ENCODE measurements at places on chromosomes 2 and 18. TPM values are rescaled to one million over a fixed set of nuclear protein-coding genes. Genes with fewer than 3 reads are reported as not detected.

Gene GATA6
- 3.5 TPM for total RNA-seq

- no peaks in the 10 kb centered on the region for H3K4me1 ChIP-seq
- DNase-seq: no peak
- H3K27ac ChIP-seq: no peak overlapping the region
- no peaks in the 10 kb centered on the region for H3K36me3 ChIP-seq
- H3K4me3 ChIP-seq: no peak overlapping the region
Observed at GRCh38 chr2:58645017-58645416, 403.9 kb upstream of the FANCL start.

DNA sequence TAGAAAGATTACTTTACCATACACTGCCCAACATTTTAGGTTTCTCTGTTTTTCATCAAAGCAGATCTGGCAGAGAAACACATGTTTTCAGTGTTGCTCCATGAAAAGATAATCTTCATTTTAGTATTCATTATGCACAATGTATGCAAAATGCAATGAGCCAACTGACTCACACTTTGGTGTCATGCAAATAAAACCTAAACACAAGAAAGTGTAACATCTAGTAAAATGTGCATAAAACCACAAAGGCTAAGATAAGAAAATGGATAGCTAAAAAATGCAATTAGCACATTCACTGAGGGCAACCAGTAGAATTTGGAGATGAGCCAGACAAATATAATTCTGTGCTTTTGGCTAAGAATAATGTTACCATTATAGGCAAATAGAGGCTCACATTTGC, 203.5 kb upstream of the UBE2E3 start:
- no peak overlapping the region for H3K27ac ChIP-seq
- H3K36me3 ChIP-seq: no peaks in the 10 kb centered on the region
- no peak for DNase-seq
- H3K27me3 ChIP-seq: no peaks in the 10 kb centered on the region
- H3K4me3 ChIP-seq: no peak overlapping the region

DNA sequence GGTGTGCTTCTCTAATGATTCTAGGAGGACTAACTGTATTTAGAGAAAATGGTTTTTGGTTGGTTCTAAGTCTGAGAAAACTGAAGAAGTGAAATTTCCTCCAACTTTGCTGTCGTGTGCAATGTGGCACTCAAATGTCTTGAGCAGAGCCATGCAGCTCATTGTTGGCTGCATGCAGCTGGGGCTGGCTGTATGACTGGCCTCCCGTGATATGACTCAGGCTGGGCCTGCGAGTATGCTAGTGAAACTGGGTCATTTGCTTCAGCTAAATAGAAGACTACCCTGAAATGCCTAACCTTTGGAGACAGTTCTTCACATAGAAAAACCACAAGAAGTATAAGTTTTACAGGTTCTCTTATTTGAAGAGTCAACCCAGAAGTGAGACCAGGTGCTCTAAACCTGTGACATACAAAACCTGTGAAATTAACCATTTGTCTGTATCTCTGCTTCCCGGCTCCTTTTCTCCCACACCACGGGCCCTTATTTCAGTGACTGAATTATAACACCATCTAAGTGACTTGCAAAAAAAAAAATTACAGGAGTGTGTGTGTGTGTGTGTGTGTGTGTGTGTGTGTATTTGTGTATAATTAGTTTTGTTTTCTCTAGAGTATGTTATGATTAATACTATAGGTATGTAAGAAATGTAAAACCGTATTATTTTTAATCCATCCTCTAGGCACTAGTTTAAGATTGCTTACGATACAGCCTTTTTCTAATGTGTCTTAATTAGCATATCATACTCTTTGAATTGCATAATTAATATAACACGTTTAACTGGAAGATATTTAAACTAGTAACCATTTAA, 15.9 kb downstream of the POLI start:
- no peak overlapping the region for H3K4me3 ChIP-seq
- no peaks in the 10 kb centered on the region for H3K27me3 ChIP-seq
- peak overlapping the region; percentile 7 for H3K27ac ChIP-seq
- peaks cover 5% of the 10 kb centered on the region for H3K4me1 ChIP-seq
- H3K36me3 ChIP-seq: peaks cover 31% of the 10 kb centered on the region
- peak; percentile 49 for DNase-seq

DNA sequence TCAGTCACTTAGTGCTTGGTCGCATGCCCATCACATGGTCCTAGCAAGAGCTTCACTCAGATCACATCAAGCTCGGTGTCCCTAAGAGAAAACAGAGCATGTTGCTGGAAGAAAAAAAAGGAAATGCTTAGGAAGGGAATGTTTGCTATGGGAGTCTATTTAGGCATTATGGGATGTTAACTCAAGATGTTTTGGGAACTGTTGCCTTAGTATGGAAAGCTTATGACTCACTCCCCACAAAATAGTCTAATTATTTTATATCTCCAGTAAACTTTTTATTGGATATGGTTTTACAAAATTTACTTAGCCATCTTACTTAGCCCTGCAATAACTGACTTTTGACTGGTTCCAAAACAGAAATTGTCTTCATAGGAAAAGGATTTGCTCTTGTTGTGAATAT, 439.5 kb upstream of the ZEB2 start:
- no peak overlapping the region for H3K27ac ChIP-seq
- no peaks in the 10 kb centered on the region for H3K36me3 ChIP-seq

DNA sequence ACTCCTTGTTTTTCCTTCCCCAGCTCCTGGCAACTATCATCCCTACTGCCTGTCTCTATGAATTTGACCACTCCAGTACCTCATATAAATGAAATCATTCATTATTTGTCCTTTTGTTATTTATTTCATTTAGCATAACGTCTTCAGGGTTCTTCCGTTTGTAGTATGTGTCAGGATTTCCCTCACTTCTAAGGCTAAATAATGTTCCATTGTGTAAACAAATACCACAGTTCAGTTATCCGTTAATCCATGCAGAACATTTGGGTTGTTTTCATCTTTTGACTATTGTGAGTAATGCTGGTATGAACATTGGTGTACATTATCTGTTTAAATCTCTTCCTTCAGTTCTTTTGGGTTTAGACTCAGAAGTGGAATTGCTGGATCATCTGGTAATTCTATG, 18.8 kb downstream of the DYNC2LI1 start:
- no peaks in the 10 kb centered on the region for H3K4me1 ChIP-seq
- no peak for DNase-seq
- H3K27ac ChIP-seq: no peak overlapping the region
- no peak overlapping the region for H3K4me3 ChIP-seq

DNA sequence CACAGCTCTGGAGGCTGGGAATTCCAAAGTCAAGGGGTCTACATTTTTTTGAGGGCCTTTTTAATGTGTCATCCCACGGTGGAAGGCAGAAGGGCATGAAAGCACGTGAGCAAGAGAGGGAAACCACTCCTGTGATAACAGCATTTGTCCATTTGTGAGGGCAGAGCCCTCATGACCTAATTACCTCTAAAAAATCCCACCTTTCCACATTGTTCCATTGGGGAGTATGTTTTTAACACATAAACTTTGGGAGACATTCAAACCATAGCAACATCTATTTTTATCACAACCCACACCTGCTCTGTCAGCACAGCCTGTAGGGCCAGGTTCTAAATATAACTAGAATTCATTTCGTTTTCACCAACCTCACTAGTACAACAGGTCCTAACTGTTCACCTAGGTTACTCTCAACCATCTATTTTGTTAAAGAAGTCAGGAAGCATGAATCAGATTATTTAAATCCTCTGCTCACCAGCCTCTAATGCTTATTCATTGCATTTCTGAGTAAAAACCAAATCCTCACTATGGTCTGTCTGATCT, 92.2 kb upstream of the DPP10 start:
- H3K27ac ChIP-seq: no peak overlapping the region
- H3K27me3 ChIP-seq: no peaks in the 10 kb centered on the region
- no peaks in the 10 kb centered on the region for H3K4me1 ChIP-seq
- no peak overlapping the region for H3K4me3 ChIP-seq
- H3K36me3 ChIP-seq: no peaks in the 10 kb centered on the region

- no peaks in the 10 kb centered on the region for H3K27me3 ChIP-seq
- H3K4me3 ChIP-seq: no peak overlapping the region
- H3K4me1 ChIP-seq: peaks cover 41% of the 10 kb centered on the region
- no peaks in the 10 kb centered on the region for H3K36me3 ChIP-seq
- DNase-seq: no peak
Observed at GRCh38 chr18:35455926-35456763, 41.6 kb downstream of the INO80C start.

- no peak for DNase-seq
- H3K27me3 ChIP-seq: no peaks in the 10 kb centered on the region
- H3K36me3 ChIP-seq: no peaks in the 10 kb centered on the region
- H3K27ac ChIP-seq: no peak overlapping the region
Observed at GRCh38 chr2:174023591-174024523, 58.7 kb upstream of the SP3 start.

GRCh38 chr2:140472676-140473075, 1658.1 kb downstream of the LRP1B start:
- no peaks in the 10 kb centered on the region for H3K4me1 ChIP-seq
- no peak overlapping the region for H3K4me3 ChIP-seq
- no peaks in the 10 kb centered on the region for H3K36me3 ChIP-seq

Gene MARS2
- total RNA-seq: 4.1 TPM

- no peaks in the 10 kb centered on the region for H3K27me3 ChIP-seq
- H3K4me1 ChIP-seq: no peaks in the 10 kb centered on the region
- no peak overlapping the region for H3K27ac ChIP-seq
- H3K36me3 ChIP-seq: no peaks in the 10 kb centered on the region
- H3K4me3 ChIP-seq: no peak overlapping the region
Observed at GRCh38 chr2:53217250-53217649, 550.4 kb upstream of the CHAC2 start.

Gene ACTG2
- 78.8 TPM for total RNA-seq

Gene REG3G
- not detected for total RNA-seq

DNA sequence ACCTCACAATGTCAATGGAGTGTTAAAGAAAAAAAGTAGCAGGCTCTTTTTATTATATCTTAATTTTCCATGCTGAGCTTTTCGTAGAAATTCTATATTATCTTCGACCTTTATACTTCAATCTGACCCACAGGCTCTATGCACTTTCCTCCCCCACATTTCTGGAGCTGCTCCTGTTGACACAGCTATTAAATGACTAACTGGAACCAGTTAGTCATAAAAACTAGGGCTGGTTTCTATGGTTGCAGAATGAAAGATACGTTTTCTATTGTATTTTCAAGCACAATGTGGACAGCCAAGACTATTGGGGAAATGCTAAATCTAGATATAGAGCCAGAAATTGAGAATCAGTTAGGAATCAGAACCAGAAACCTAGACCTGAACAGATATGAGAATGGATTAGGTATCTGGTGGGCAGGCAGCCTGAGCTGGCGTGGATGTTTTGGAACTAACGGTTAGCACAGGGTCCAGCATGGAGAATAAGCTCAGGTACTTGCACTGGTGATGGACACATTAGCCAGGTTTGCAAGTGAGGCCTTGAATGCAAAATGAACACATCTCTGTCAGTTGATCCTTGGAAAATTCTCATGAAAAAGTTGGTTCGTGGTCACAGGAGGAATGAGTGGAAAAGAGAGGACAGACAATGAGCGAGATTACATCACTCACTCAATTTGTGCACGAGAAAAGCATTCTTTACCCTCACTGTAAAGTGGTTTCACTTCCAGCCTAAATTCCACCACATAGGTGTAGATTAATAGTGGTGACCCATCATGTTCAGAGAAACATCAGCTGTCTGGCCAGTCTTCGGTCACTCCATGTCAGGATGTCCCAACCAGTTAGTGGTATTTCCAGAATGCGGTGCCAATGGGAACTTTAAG, 144.6 kb upstream of the EPHA4 start:
- DNase-seq: no peak
- no peaks in the 10 kb centered on the region for H3K27me3 ChIP-seq
- no peak overlapping the region for H3K27ac ChIP-seq
- H3K4me3 ChIP-seq: no peak overlapping the region

Gene FOXI3
- not detected for total RNA-seq
